ENCODE measurements at places on chromosomes 5 and 9.

DNA sequence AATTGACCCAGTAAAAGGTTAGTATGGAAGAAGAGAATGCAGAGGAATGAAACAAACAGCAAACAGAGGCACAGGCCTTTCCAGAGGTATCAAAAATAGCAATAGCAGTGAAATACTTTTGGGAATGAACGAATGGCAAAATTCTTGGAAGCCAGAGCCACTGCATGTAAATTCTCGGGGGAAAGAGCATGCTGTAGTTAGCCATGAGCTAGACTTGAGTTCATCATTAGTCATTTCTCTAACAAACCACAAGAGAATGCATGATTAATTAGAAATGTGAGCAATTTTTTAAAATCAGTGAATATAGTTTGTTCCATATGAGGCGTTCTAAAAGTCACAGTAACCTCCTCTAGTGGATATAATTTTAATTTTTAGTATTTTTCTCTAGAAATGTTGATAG, 170.3 kb upstream of the PRR16 start:
- DNase-seq = no peak

- no peak for DNase-seq
These were observed 168.4 kb upstream of the MAP1B start for GRCh38 chr5:71938895-71939294.

GRCh38 chr9:123120953-123121352, 87.5 kb downstream of the GPR21 start:
- DNase-seq = no peak

- peak; percentile 68 for DNase-seq
These were observed 6.3 kb upstream of the TRMT10B start for GRCh38 chr9:37747271-37747753.

DNA sequence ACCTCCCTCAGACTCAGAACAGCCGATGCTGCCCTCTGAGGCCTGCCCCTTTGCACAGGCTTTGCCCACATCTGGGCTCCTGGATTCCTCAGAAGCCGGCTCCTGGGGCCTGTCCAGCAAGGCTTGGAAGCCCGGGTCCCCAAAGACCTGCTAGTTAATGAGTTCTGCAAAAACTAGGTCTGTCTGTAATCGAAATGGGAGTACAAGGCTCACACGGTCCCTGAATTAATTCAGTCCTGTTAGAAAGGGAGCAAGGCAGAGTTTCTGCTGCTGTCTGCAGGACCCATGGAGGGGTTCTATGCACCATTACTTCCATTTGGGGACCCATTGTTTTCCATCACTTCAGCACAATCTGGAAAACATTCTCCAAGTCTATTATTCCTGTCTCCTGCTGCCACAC, 221.8 kb downstream of the MELK start:
- no peak for DNase-seq

GRCh38 chr5:68012429-68012828, 203.1 kb upstream of the PIK3R1 start:
- DNase-seq = no peak

DNA sequence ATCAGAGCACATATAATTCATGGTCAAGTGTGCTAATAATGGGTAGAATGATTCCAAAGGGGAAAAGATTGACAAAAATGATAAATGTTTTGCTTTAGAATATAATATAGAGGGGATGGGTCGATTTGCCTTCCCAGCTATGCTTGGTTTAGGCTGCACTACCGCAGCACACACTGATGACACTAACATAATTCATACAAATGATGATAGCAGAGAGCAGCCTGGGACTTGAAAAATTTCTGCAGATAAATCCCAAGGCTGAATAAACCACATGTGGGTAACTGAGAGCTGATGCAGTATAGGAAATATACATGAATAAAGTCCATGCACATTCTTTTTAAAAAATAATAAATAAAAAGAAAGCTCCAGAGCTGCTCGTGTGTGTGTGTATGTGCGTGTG, 54.5 kb downstream of the EFNA5 start:
- no peak for DNase-seq

- no peak for DNase-seq
These were observed 809 bp downstream of the TNIP1 start for GRCh38 chr5:151079838-151080612.

DNA sequence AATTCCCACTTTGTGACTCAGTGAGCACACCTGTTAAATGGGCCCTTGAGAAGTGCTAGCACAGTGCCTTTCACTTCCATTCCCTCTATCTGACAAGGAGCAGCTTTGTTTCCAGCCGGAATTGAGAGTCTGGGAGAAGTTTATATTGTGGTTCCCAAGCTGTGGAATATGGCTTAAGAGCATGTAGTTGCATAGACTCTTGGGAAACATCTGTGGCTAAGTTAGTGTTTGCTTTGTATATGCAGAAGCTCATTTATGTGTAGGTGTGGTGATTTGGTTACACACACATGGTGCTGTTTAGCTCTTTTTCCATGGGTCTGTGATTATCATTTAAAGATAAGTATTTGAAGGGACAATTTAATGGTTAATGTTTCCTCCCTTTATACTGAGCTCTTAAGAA, 110.5 kb upstream of the HMHB1 start:
- no peak for DNase-seq

DNA sequence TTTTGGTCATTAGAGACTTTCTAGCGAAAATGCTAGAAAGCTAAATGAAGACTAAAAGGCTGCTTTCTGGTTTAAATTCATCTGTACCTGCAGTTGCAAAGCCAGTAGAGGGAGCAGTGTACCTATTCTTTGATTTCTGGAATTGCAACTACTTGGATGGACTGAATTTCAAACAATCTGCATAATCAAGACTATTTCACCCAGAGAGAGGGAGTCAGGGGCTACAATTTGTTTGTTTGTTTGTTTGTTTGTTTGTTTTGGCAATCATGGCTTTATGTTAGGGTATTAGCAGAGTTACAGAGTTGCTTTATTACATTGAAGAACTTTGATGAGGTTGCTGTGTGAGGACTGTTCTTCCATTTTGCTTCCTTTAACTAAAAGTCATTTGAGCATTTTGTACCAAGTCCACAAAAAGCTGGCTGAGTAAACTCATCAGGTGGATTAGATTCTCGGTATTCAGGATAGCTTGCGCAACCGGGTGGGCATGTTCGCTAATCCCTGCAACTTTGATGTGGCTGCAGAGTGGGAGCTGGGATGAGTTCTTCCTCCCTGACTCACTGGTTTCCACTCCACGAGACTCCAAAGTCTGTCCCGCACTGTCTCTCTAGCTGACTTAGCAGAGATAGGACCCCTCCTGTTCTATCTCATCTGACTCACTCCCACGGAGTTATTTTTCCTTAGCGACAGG, 80.0 kb upstream of the TUT7 start:
- DNase-seq = peak; percentile 9

DNA sequence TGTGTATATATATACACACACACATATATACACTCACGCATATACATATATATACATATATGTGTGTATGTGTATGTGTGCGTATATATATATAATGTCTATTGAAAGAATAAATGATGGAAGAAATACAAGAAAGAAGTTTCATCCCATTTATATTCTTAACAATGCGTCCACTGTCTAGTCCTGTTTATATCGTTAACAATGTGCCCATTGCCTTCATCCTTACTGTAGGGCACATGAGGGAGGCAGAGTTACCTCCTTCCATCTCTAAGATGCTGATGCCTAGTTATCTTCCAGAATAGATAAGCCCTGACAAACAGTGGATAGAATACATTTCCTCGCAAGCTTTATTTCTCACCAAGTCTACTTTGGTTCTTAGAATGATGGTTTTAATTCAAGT, 389.8 kb upstream of the SEMA6A start:
- DNase-seq = no peak

DNA sequence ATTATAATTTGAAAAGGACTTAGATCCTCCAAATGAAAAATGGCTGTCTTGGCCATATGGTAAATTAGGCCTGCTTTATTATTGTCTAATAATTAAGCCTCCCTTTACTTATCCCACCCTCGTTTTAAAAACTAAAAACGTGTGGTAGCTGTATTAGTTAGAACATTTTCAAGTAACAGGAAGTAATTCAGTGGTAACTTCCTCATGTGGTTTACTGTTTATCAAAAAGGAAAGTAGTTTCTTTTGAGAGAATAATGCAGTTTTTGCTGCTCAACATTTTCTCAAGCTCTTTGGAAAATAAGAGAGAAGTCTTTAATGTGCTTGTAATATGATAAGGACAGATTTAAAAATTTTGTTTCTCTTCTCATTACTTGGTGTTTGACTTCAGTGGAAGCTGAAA, 26.0 kb downstream of the ZCCHC7 start:
- no peak for DNase-seq

DNA sequence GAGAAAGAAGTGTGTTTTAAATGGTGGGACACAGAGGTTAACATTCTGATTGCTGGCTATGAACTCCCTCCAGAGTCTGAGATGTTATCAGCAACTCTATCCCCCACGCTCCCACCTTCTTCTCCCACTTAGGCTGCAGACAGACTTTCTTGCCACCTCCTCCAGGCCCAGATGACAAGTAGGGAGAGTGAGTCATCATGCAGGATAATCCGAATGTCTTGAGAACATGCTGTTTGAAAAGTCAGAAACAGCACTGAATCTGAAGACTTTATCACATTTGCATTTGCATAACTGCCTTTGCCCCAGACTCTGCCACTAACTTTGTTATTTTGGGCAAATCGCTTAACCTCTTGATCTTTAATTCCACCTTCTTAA, 139.8 kb downstream of the ESM1 start:
- no peak for DNase-seq

DNA sequence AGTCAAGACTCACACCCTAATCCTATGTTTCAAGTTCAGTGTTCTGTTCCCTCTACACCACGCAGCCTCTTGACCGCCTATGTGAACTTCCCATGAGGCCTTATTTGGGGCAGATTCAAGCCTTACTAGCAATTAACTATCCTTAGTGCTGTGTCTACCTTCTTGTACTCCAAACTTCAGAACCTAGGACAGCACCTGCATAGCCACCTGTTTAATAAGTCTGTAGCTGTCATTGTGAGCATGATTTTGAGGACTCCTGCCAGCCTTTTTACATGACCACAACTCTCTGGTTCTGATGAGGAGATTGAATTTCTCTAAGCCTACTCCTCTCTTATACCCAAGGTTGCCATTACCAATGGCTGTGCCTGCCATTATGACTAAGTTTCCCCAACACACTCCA, 50.8 kb upstream of the PCSK1 start:
- peak; percentile 42 for DNase-seq

DNA sequence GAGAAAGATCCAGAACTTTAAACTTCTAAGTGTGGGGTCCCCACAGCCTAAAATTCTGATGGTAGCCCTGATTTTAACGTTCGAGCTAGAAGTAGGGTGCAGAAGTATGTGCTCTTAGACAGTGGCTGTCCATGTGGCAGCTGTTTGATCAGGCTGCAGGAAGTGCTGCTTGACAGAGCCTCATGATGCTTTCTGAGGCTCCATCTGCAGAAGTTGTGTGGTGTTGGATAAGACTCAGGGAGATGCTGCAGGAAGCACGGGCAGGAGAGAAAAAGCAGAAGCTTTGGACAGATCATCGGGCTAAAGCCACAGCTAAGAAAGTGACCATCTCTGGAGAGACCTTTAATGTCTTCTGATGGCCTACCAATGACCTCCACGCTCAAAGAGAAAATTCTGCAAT, 8.1 kb downstream of the MTMR12 start:
- no peak for DNase-seq

Measured in DND-41 (cell line).